Mesenteric fat pad (tissue), 1 donor: ENCODE measurements at places on chromosomes 1 and 21. TPM values are rescaled to one million over a fixed set of nuclear protein-coding genes. Genes with fewer than 3 reads are reported as not detected.

The WDR64 gene
- total RNA-seq = not detected

The CELA2B gene
- not detected for total RNA-seq

The GPR61 gene
- total RNA-seq = not detected

The LIN28A gene
- not detected for total RNA-seq

The SERTAD4 gene
- total RNA-seq = 3.9 TPM

The FLG2 gene
- total RNA-seq = not detected

The TCEA3 gene
- 8.3 TPM for total RNA-seq

The SH3BP5L gene
- total RNA-seq = 15.9 TPM

The MIXL1 gene
- not detected for total RNA-seq

The KANK4 gene
- 2.7 TPM for total RNA-seq

The EFNA3 gene
- 0.58 TPM for total RNA-seq

The CD53 gene
- 93.6 TPM for total RNA-seq

The CNTN2 gene
- total RNA-seq = not detected

The SPOCD1 gene
- total RNA-seq = 9.5 TPM

The C4BPB gene
- total RNA-seq = 2.6 TPM

The C1orf141 gene
- total RNA-seq = not detected

The LCE2B gene
- not detected for total RNA-seq

The GCSAML gene
- 0.51 TPM for total RNA-seq

The ELAVL4 gene
- 0.45 TPM for total RNA-seq

The FOXJ3 gene
- total RNA-seq = 62.1 TPM

The TMPRSS2 gene
- 0.61 TPM for total RNA-seq

The CLEC20A gene
- total RNA-seq = not detected

The ADCY10 gene
- total RNA-seq = 0.55 TPM

The C1orf87 gene
- not detected for total RNA-seq

The OR10J1 gene
- not detected for total RNA-seq

The KRTAP6-3 gene
- not detected for total RNA-seq

The CHML gene
- total RNA-seq = 8.0 TPM
